ENCODE measurements at places on chromosomes 5 and 9.

DNA sequence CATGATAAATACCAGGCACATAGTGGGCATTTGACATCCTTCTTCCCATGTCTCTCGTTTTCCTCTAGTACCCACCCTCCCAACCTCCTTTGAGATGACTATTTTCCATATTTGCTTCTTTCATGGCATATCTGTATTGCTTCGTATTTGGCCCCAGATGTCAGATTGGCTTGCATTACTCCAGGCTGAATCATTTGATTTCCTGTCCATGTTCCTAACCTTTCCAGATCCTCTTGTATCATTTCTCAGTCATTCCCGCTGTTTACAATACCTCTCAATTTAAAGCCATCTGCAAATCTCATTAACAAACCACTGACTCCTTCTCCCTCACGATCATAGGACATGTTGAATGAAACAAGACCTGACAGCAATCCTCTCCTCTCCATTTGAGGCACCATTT is 19.9 kb downstream of the MTX3 start:
- DNase-seq: no peak

DNA sequence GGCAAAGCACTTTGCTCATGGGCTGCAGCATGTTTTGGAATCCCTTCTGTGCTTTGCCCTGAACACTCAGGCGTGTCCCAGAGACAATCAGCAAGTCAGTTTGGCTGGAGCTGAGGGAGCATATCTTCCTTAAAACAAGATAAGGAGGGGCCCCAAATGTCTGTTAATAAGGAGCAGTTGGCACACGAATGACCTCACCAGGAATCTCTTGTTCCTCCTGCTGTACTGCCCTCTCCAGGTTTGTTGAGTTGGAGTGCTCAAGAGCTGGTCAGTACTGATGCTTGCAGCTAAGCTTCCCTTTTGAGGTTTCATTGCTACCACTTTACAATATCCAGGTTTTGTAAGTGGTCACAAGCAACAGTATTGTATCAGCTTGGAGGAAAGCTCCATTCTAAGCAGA is 101.3 kb upstream of the EGFLAM start:
- no peak for DNase-seq

DNA sequence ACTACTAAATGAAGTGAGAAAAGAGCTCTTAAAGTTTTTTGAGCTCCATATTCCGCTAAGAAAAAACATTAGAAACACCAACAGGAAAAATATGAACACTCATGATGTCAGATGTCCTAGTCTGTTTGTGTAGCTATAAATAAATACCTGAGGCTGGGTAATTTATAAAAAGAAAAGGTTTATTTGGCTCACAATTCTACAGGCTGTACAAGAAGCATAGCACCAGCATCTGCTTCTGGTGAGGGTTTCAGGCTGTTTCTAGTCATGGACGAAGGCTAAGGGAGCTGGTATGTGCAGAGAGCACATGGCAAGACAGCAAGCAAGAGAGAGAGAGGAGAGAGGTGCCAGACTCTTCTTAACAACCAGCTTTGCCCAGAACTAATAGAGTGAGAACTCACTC is 186.2 kb downstream of the PLK2 start:
- DNase-seq: no peak

DNA sequence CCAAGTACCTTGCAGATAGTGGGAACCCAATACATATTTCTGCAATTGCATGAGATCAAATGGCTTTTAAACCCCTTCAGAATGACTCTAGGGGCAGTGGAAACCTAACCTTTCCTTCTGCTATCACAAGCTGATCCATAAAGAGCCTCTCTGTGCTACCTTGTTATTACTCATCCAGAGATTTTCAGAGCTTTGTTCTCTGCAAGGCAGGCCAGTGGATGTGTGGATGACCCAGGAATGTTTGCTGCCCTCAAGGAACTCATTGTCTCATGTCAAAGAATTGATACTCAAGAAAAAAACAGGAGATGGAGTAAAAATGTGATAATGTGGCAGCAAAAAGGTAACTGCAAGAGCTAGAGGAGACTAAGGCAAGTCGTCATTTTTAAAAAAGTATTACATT is 164.1 kb downstream of the HMHB1 start:
- DNase-seq: no peak
